ENCODE measurements at places on chromosomes 6 and 20.

DNA sequence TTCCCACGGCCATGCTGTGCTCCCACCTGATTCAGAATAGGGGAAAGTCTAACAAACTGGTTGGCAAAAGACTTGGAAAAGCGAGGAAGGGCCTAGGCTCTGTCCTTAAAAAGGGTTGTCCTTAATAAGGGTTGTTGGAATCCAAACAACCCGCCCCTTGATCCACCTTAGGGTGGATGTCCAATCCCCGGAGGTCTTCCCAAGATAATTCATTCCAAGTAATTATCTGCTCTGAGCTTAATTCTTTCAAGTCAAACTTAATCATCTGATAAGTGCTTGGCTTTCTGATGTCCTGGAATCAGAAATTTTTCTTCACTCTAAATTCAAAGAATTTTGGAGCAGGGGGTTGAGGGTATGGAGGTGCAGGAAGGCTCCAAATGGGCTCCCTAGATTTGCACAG is at the start of gene KHDC1L:
Gene KHDC1L (minus strand): TSS at position 101 of the 400 bp plus-strand sequence. CDS start 88 bp downstream, at position 13.
- DNase-seq = no peak

GRCh38 chr20:37411408-37412219 is 65.7 kb downstream of the SRC start:
- DNase-seq = no peak

- no peak for DNase-seq
Measured at GRCh38 chr6:121965739-121966138, 433.7 kb upstream of the HSF2 start.

DNA sequence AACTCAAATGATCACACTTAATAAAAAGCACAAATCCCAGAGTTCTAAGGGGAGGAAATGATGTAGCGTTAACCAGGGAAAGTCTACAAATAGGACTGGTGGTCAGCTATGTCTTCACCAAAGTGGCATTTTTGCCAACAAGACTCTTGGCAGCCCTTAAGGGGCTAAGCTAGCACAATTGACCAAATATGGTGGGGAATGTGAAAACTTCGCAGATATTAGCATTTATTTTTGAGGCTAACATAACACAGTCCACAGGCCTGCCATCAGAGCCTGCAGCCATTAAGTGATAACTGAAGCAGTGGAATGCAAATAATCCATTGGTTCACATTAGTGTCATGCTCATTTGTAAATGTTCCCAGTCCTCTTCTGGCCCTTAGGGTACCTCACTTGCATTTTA is 274.6 kb downstream of the FOXC1 start:
- DNase-seq = no peak

DNA sequence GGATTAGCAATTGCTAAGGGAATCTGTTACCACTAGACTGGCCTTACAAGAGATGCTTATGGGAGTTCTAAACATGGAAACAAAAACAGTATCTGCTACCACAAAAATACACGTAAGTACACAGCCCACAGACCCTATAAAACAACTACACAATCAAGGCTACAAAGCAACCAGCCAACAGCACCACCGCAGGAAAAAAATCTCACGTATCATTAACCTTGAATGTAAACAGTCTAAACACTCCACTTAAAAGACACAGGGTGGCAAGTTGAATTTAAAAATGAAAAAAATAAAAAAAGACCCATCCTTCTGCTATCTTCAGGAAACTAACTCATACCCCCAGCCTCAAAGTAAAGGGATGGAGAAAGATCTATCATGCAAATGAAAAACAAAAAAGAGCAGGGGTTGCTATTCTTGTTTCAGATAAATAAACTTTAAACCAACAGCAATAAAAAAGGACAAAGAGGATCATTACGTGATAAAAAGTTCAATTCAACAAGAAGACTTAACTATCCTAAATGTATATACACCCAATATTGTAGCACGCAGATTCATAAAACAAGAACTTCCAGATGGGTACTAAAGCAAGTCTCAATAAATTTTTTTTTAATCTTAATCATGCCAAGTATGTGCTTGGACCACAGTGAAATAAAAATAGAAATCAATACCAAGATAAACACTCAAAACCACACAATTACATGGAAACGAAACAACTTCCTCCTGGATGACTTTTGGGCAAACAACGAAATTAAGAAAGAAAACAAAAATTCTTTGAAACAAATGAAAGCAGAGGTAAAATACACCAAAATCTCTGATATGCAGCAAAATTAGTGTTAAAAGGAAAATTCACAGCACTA is 52.3 kb downstream of the RNGTT start:
- DNase-seq = no peak

DNA sequence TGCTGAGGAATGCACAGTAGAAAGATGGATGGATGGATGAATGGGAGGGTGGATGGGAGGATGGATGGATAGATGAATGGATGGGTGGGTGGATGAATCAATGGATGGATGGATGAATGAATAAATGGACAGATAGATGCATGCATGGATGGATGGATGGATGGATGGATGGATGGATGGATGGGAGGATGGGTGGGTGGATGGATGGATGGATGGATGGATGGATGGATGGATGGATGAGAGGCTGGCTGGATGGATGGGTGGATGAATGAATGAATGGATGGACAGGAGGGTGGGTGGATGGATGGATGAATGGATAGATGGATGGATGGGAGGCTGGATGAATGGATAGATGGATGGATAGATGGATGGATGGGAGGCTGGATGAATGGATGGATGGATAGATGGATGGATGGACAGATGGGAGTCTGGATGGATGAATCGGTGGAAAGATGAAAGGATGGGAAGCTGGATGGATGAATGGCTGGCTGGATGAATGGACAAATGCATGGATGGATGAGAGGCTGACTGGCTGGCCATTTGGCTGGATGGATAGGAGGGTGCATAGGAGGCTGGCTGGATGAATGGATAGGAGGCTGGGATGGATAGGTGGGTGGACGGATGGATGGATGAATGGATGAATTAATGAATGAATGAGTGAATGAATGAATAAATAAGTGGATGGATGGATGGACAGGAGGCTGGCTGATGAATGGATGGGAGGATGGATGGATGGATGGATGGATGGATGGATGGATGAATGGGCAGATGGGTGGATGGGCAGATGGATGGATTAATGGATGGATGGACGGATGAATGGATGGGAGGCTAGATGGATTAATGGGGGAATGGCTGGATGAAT is 28.3 kb upstream of the NOL4L start:
- no peak for DNase-seq

GRCh38 chr6:37714836-37715420 is 17.2 kb upstream of the MDGA1 start:
- DNase-seq = no peak

GRCh38 chr6:33827546-33828451 is 24.0 kb upstream of the MLN start:
- no peak for DNase-seq

DNA sequence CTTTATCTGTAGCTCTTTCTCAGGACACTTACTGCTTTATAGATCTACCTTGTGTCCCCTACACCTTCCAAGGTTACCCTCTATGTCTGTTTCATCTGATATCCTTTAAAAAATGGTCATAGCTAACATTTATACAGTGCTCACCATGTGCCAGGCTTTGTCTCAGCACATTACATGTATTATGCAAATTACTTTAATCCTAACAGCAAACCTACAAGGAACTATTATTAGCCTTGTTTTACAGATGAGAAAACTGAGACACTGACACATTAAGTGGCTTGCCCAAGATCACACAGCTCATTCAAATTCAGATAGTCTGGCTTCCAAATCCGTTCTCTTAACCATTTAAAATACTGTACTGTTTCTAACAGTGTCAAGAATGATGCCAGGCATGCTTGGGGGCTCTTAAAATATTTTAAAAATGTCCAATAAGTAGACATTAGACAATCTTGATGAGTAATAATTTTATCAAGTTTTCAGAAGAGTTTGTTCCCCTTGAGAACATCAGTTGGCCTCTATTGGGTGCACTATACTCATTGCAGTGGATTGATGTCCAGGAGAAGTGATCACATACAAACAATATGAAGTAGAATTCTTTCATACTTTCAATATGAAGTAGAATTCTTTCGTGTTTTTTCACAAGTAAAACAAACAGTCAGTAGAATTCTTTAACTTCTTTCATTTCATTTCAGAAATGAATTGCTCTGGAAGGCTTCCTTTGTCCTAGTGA is 69.6 kb downstream of the DNAH8 start:
- no peak for DNase-seq

All from BE2C (cell line).